Right lobe of liver (tissue), 6 donors: ENCODE measurements at places on chromosomes 16 and 17.
A peak's percentile ranks its signal among the peaks of the same experiment; 100 is the strongest.

DNA sequence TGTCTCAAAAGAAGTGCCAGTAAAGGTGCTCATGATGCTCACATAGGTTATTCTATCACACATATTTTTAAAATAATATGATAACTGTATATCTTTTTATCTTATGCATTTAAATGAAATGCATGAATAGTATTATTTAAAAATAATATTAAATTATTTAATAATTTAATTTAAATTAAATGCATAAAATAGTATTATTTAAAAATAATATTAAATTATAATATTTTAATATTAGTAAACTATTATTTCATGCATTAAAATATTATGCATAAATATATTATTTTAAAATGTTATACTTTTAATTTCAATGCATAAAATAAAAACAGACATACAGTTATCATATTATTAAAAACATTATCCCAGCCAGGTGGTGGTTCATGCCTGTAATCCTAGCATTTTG, 33.4 kb downstream of the TMC7 start:
- no peaks in the 10 kb centered on the region for H3K27me3 ChIP-seq
- H3K36me3 ChIP-seq, result no peaks in the 10 kb centered on the region
- no peak overlapping the region for H3K27ac ChIP-seq

DNA sequence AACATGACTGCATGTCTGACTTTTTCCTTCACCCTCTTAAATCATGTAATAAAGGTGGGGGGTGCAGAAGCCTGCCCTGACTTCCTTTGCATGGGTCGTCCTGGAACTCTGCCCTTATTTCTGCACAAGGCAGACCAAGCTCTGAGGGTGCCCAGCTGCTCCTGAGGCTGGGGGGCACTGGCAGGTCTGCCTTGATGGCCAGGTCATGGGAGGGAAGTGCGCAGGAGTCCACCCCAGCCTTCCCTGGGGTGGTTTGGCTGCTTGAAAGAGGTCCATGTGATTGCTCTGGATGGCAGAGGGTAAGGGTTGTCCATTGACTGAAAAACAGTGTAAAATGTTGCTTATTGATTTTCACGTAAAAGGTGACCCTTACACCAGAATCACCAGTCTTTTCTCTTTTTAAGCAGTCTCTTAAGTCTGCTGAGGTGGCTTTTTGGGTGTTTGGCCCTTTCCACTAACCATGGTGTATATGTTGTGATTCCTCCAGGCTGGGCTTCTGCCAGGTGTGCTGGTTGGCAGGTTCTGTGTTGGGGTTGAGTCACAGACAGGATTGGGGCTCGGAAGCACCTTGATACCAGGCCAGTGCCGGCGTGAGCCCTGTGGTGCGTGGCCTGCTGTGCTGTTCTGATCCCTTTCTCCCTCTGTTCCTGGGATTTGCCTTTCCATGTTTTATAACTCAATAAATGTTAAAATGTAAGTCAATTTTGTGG, 19.4 kb downstream of the DHX38 start:
- no peak overlapping the region for H3K27ac ChIP-seq
- H3K4me3 ChIP-seq, result no peak overlapping the region
- no peaks in the 10 kb centered on the region for H3K27me3 ChIP-seq
- no peaks in the 10 kb centered on the region for H3K4me1 ChIP-seq
- peaks cover 43% of the 10 kb centered on the region for H3K36me3 ChIP-seq

DNA sequence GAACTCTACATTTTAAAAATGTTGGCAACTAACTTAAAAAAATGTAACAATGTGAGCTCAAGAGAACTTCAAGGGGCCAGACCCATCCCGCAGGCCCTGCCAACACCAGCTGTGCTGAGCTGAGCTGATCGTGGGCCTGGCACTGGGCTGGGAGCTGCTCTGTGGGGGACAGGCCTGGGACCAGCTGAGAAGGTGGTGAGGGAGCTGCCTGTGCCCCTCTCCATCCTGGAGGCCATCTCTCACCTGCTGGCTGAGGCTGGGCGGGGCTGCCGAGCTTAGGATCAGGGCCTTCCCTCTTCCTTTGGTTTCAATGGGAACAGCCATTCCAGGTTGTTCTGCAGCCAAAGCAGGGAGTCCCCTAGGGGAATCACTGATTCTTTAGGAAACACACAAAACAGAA, 58.2 kb downstream of the IL21R start:
- H3K27ac ChIP-seq, result no peak overlapping the region
- no peak for DNase-seq
- no peaks in the 10 kb centered on the region for H3K27me3 ChIP-seq
- H3K36me3 ChIP-seq, result no peaks in the 10 kb centered on the region
- H3K4me1 ChIP-seq, result no peaks in the 10 kb centered on the region
- H3K4me3 ChIP-seq, result no peak overlapping the region

DNA sequence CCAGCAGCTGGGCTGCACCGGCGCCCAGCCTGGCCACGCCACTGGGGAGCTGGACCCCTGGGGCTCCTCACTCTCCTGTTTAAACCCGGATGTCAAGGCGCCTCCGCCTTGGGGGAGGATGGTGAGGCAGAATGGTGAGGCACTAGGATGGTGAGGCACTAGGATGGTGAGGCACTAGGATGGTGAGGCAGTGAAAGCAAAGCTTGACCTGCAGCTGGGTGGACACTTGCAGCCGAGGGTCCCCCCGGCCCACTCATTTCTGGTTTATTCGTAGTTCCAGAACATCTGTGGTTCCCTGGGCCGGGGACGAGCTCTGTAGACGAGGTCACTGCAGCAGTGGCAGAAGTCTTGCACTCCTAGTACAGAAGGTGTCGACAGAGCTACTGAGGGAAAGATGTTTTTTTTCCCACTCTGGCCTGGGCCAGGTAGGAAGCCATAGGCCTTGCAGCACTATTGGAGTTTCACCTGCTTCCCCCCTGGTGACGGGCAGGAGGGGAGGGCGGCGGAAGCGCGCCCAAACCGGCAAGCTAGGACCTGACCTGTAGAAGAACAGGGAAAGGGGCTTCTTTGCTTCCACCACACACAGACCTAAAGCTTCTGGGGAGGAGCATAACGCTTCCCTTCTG, 1.1 kb upstream of the HNF1B start:
- H3K36me3 ChIP-seq, result no peaks in the 10 kb centered on the region
- H3K27me3 ChIP-seq, result no peaks in the 10 kb centered on the region
- peak overlapping the region; percentile 73 for H3K4me3 ChIP-seq
- H3K4me1 ChIP-seq, result no peaks in the 10 kb centered on the region
- DNase-seq, result no peak

- H3K36me3 ChIP-seq, result no peaks in the 10 kb centered on the region
- no peak for DNase-seq
- H3K4me3 ChIP-seq, result no peak overlapping the region
Measured at GRCh38 chr16:86317813-86318650, 192.3 kb upstream of the FOXF1 start.

GRCh38 chr17:29051731-29052130, 8.8 kb downstream of the PIPOX start:
- no peak for DNase-seq
- no peak overlapping the region for H3K4me3 ChIP-seq
- H3K27me3 ChIP-seq, result no peaks in the 10 kb centered on the region
- H3K4me1 ChIP-seq, result no peaks in the 10 kb centered on the region
- H3K36me3 ChIP-seq, result no peaks in the 10 kb centered on the region

- H3K4me3 ChIP-seq, result no peak overlapping the region
- H3K36me3 ChIP-seq, result peaks cover 90% of the 10 kb centered on the region
- H3K4me1 ChIP-seq, result no peaks in the 10 kb centered on the region
- no peak overlapping the region for H3K27ac ChIP-seq
- no peaks in the 10 kb centered on the region for H3K27me3 ChIP-seq
Measured at GRCh38 chr17:2695961-2696760, 15.4 kb downstream of the CLUH start.

DNA sequence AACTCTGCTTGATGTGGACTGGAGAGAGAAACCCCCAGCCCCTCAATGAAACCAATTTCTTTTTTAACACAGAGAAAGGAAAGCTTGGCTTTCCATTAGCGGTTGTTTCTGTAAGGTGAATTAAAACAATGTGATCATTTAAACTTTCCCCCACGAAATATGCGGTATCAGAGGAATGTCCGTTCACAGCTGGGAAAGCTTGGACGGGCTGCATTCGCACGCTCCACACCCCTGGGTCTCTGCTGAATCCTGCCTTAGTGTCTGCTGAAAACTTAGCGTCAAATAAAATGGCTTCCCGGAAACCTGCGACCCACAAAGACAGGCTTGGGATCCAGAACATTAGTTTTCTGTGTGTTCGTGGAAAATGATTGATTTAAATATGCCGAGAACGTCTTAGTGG, 71.7 kb downstream of the C16orf95 start:
- H3K36me3 ChIP-seq, result no peaks in the 10 kb centered on the region
- H3K4me1 ChIP-seq, result no peaks in the 10 kb centered on the region
- no peak for DNase-seq

DNA sequence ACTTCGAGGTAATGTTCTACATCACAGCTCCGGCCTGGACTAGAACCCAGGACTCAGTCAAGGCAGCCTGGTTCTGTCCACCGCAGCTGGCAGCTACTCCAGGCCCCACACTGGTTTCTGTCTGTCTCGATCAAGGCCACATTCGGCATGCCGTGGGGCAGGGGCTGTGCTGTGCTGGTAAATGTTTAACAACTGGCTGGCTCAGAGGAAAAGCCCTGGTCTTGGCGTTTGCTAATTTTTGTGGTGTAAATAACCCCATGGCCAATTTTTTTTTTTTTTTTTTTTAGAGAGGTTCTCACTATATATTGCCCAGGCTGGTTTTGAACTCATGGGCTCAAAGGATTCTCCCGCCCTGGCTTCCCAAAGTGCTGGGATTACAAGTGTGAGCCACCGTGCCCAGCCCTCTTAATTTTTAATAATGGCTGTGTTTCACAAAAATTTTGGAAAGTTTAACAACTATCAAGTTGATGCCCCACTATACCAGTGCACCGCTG, 328 bp upstream of the DRC7 start:
- DNase-seq, result peak; percentile 92
- H3K4me3 ChIP-seq, result peak overlapping the region; percentile 32
- H3K4me1 ChIP-seq, result peaks cover 9% of the 10 kb centered on the region

- H3K36me3 ChIP-seq, result no peaks in the 10 kb centered on the region
- no peak overlapping the region for H3K27ac ChIP-seq
- no peaks in the 10 kb centered on the region for H3K27me3 ChIP-seq
- DNase-seq, result no peak
- no peaks in the 10 kb centered on the region for H3K4me1 ChIP-seq
Measured at GRCh38 chr17:36597866-36598777, 3.3 kb upstream of the MRM1 start.

GRCh38 chr17:17061516-17061915, 19.3 kb downstream of the MPRIP start:
- DNase-seq, result peak; percentile 27
- H3K4me3 ChIP-seq, result no peak overlapping the region
- H3K27me3 ChIP-seq, result no peaks in the 10 kb centered on the region
- no peaks in the 10 kb centered on the region for H3K4me1 ChIP-seq

DNA sequence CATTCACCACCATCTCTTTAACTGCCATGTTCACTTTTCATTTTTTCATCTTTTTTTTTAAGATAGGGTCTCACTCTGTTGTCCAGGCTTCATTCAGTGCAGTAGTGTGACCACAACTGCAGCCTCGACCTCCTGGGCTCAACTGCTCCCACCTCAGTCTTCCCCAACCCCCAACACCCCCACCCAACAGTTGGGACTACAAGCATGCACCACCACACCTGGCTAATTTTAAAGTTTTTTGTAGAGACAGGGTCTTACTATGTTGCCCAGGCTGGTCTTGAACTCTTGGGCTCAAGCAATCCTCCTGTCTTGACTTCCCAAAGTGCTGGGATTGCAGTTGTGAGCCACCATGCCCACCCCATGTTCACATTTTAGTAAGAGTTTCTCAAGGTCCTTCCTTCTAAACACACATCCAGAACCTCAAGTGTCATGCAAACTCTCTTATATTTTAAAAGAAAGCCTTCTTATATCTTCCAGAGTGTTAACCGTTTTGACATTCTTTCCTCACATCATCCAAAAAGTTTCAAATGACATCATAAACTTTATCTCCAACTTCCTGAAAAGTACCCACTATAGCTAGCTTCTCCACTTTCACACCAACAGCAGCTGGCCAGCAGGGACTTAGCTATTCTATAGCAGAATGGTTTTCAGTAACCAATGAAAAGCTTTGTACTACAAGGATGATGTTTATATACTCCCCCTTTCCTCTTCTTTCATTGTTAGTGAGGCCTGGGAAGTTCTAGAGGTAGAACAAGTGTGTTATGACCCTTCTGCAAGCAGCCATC, 49.3 kb downstream of the TRAF4 start:
- no peaks in the 10 kb centered on the region for H3K36me3 ChIP-seq
- DNase-seq, result no peak
- H3K27me3 ChIP-seq, result no peaks in the 10 kb centered on the region
- H3K4me1 ChIP-seq, result no peaks in the 10 kb centered on the region
- no peak overlapping the region for H3K27ac ChIP-seq

- H3K36me3 ChIP-seq, result no peaks in the 10 kb centered on the region
- H3K27ac ChIP-seq, result peak overlapping the region; percentile 1
- peak; percentile 90 for DNase-seq
Measured at GRCh38 chr17:34252444-34253138, 2.5 kb upstream of the CCL2 start.

DNA sequence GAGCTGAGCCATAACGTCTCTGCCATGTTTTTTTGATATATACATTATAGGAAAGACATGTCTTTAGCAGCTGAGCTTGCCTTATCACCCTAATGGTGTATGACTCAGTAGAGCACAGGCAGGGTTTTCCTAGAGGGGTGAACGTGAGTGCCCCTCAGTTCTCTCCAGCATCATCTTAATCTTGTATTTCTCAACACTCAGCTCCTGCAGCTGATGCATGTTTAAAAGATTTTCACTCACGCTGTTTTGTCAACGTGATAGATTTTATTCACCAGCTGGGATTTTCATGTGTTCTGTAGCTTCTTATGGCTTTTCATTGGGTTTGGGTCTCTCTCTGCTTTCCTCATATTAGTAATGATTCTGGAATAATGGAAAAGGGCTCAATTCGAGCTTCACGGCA, 186.0 kb upstream of the PMFBP1 start:
- no peaks in the 10 kb centered on the region for H3K36me3 ChIP-seq
- H3K4me3 ChIP-seq, result no peak overlapping the region
- DNase-seq, result no peak
- H3K27me3 ChIP-seq, result no peaks in the 10 kb centered on the region
- H3K4me1 ChIP-seq, result no peaks in the 10 kb centered on the region
- no peak overlapping the region for H3K27ac ChIP-seq

DNA sequence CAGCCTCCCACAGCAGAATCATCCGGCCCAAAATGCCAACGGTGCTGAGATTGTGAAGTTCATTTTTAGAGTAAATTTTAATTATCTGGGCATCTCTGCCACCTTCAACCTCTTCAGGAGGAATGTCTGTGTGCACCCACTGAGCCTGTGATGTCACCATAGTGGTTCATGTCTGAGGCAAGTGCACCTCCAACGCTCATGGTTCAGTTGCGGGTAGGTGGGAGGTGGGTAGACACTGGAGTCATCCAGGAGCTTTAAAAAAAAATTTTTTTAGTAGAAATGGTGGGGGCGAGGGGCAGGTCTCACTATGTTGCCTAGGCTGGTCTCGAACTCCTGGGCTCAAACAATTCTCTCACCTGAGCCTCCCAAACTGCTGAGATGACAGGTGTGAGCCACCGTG, 1.9 kb downstream of the FLYWCH1 start:
- no peak overlapping the region for H3K27ac ChIP-seq
- no peak for DNase-seq
- no peak overlapping the region for H3K4me3 ChIP-seq
- H3K4me1 ChIP-seq, result no peaks in the 10 kb centered on the region

GRCh38 chr17:54969658-54970572, 1.4 kb downstream of the STXBP4 start:
- no peak overlapping the region for H3K27ac ChIP-seq
- no peak for DNase-seq
- H3K36me3 ChIP-seq, result no peaks in the 10 kb centered on the region
- H3K4me1 ChIP-seq, result no peaks in the 10 kb centered on the region
- peak overlapping the region; percentile 80 for H3K4me3 ChIP-seq

GRCh38 chr16:66271074-66272060, 95.1 kb upstream of the CDH5 start:
- H3K4me1 ChIP-seq, result no peaks in the 10 kb centered on the region
- H3K36me3 ChIP-seq, result no peaks in the 10 kb centered on the region
- H3K4me3 ChIP-seq, result no peak overlapping the region
- H3K27me3 ChIP-seq, result no peaks in the 10 kb centered on the region
- no peak overlapping the region for H3K27ac ChIP-seq
